IPS-NIHi11 (cell line): ENCODE measurements at places on chromosomes 7 and 10.

GRCh38 chr10:33216661-33217427 lies 117.6 kb downstream of the NRP1 start:
- DNase-seq: no peak

GRCh38 chr10:131160219-131160875 lies 151.2 kb downstream of the TCERG1L start:
- no peak for DNase-seq

- DNase-seq: no peak
Observed at GRCh38 chr10:36475746-36476145, 649.7 kb upstream of the ANKRD30A start.

- no peak for DNase-seq
Observed at GRCh38 chr7:64308016-64308270, 5.8 kb upstream of the ZNF736 start.

GRCh38 chr7:44376429-44377133 lies 51.2 kb upstream of the CAMK2B start:
- DNase-seq: no peak
